Activated T-helper 1 cell treated with anti-CD3 and anti-CD28 coated beads, Interleukin-12 subunit alpha, Interleukin-12 subunit beta, Interleukin-2, Interleukin-4 antibody, amounts not matched to agents 30 ng/mL and 10 ng/mL and 1 ng/mL, durations not matched to agents 14 hours and 24 hours and 36 hours (primary cell): ENCODE measurements at places on chromosomes 11 and 22. TPM values are rescaled to one million over a fixed set of nuclear protein-coding genes. Genes with fewer than 3 reads are reported as not detected.

- no peaks in the 10 kb centered on the region for H3K4me1 ChIP-seq
- no peak for DNase-seq
- H3K36me3 ChIP-seq = no peaks in the 10 kb centered on the region
These were observed 1156.6 kb downstream of the TBC1D22A start for GRCh38 chr22:47919001-47919441.

DNA sequence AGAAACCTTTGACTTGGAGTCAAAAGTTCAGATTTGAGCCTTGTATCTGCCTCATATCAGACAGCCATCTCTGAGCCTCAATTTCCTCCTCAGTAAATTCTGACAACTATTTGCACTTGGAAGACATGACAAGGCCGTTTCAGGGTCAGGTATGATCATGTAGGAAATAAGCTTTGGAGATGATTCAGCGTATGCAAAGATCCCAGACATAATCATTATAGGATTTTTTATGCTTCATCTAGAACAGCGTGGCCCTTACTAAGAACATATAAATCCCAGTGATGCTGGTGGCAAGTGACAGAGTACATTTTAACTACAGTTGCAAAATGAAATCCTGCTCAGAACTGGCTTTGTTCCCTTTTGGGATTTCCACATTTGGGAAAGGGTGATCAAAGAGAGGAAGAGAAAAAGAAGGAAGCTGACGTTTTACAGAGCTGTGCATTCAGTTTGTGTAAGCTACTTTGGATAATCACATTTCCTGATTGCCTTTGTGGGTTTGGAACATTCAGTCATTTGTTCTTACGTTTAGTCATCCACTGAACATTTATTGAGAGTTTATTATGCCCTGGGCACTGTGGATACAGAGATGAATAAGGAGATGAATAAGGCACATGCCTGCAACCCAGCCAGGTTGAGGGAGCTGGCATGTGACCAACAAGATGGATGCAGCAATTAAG lies 81.9 kb upstream of the HEPHL1 start:
- H3K4me3 ChIP-seq = no peak overlapping the region
- no peaks in the 10 kb centered on the region for H3K4me1 ChIP-seq
- peaks cover 2% of the 10 kb centered on the region for H3K27me3 ChIP-seq
- no peak overlapping the region for H3K27ac ChIP-seq

Gene GDPD4
- total RNA-seq = not detected in 2 replicates

Gene ARHGAP20
- not detected in 2 replicates for total RNA-seq

DNA sequence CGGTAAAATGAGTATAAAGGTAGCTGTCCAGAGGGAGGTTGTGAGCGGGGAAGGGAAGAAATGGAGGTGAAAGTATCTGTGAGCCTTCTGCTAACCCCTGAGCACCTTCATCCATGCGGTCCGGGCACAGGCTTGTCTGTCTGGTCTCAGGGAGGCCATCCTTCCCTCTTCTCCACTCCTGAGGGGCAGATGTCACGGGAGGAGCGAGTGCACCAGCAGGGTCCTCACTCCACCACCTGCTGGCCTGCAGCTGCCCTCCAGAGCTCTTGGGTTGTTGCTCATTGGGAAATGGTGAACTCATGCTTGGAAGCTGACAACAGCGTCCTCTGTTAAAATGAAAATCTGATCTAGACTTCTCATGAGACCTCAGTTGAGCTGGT lies 33.8 kb upstream of the WNT11 start:
- H3K36me3 ChIP-seq = no peaks in the 10 kb centered on the region
- H3K27me3 ChIP-seq = peaks cover 34% of the 10 kb centered on the region
- H3K27ac ChIP-seq = no peak overlapping the region
- DNase-seq = no peak

DNA sequence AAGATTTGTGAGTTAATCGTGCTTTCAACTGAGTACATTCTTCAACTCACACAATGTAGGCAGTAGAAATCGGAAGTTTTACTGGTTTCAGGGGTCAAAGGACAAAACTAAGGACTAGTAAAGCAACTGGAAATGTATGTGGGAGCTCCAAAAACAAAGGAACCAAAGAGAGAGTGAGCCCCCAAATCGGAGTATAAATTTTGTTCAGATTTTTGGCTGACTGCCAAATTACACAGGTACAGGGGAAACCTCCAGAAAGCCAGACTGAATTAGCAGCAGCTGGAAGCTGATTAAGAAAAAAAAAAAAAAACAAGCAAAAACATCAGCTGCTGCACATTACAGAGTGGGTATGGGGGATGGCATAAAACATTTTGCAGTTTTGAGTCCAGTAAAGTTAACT lies 75.2 kb upstream of the GNAZ start:
- peaks cover 1% of the 10 kb centered on the region for H3K36me3 ChIP-seq
- H3K4me1 ChIP-seq = no peaks in the 10 kb centered on the region
- no peak for DNase-seq
- no peak overlapping the region for H3K4me3 ChIP-seq
- H3K27ac ChIP-seq = no peak overlapping the region

DNA sequence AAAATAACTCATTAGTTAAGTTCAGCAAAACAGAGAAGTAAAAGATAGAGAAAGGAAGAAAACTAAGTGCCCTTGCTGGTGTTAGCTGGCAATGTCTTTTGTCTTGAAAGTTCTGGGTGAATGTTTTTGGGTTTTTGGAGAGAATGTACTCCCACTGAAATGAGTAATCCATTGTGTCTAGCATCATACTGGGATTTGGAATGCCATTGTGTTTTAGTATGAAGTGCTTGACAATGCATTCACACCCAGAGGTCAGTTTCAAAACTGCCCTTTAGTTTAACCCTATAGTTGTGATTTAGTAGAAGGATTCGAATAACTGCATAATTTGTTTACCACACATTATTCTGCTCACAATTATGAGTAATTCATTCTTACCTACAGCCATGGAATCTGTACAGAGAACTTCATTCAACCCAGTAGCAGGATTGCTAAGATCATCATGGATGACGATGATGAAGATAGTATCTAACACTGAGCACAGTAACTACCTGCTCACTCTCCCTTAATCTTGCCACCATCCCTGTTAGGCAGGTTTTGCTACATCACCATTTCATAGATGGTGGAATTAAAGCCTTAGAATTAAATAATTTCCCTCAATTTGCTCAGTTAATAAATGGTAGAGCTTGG lies 33.9 kb downstream of the MAML2 start:
- no peak for DNase-seq
- H3K4me1 ChIP-seq = peaks cover 39% of the 10 kb centered on the region
- no peaks in the 10 kb centered on the region for H3K27me3 ChIP-seq
- H3K27ac ChIP-seq = no peak overlapping the region
- peaks cover 3% of the 10 kb centered on the region for H3K36me3 ChIP-seq
- no peak overlapping the region for H3K4me3 ChIP-seq

DNA sequence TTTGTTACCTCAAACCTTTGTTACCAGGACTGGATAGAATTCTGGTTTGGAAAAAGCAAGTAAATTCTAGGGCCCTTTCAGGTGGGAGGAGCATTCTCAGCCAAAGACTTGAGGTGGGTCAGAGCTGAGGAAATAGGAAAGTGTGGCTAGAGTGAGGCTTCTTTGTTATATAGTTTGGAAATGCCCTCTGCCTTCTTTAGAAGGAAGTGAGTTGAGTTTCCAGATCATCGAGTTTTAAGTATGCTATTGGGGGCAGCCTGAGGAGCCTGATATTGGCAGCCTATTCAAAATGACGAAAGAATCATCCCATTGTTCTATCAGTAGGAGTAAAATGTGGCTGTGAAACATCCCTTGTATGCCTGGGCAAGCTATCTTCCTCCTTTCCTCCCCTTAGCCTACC lies 134.1 kb downstream of the ARHGAP42 start:
- no peak overlapping the region for H3K27ac ChIP-seq
- H3K4me3 ChIP-seq = no peak overlapping the region
- H3K36me3 ChIP-seq = no peaks in the 10 kb centered on the region
- no peaks in the 10 kb centered on the region for H3K27me3 ChIP-seq

- H3K4me3 ChIP-seq = no peak overlapping the region
- H3K36me3 ChIP-seq = no peaks in the 10 kb centered on the region
- peaks cover 11% of the 10 kb centered on the region for H3K27me3 ChIP-seq
- no peak for DNase-seq
These were observed 21.9 kb downstream of the MMP13 start for GRCh38 chr11:102933627-102934026.

- peaks cover 18% of the 10 kb centered on the region for H3K27me3 ChIP-seq
- H3K4me1 ChIP-seq = peaks cover 4% of the 10 kb centered on the region
- DNase-seq = no peak
- H3K27ac ChIP-seq = no peak overlapping the region
- no peak overlapping the region for H3K4me3 ChIP-seq
These were observed 32.5 kb upstream of the PANX2 start for GRCh38 chr22:50138041-50138440.

Gene FAM181B
- not detected in 2 replicates for total RNA-seq

- no peak overlapping the region for H3K27ac ChIP-seq
- DNase-seq = no peak
- no peaks in the 10 kb centered on the region for H3K36me3 ChIP-seq
- H3K4me3 ChIP-seq = peak overlapping the region; percentile 67
- H3K4me1 ChIP-seq = peaks cover 28% of the 10 kb centered on the region
These were observed 19.7 kb downstream of the MYO7A start for GRCh38 chr11:77147668-77148321.

DNA sequence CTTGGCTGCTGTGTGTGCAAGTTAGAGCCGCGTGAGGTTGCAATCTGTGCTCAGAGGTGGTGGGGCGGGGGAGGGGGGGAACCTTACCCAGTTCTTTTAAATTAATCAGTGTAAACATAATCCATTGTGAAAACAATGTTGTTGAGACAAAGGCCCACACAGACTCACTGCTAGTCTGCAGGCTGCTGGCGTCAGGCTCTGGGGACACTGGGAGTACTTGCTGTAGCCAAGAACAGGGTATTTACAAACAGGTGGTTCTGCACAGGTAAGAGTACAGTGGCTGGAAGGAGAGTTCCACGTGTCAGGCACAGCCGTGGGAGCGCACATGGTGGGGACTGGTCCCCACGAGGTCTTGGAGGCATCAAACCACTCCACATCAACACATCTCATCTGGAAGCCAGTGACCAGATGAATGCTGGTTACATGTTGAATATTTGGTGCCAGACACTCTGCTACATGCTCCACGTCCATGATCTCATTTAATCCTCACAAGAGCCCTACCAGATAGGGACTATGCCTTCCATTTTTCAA lies 27.4 kb downstream of the SCUBE1 start:
- no peak for DNase-seq
- no peaks in the 10 kb centered on the region for H3K4me1 ChIP-seq
- no peak overlapping the region for H3K27ac ChIP-seq
- H3K4me3 ChIP-seq = no peak overlapping the region
- H3K27me3 ChIP-seq = peaks cover 7% of the 10 kb centered on the region

- H3K36me3 ChIP-seq = no peaks in the 10 kb centered on the region
- DNase-seq = no peak
- H3K27me3 ChIP-seq = no peaks in the 10 kb centered on the region
- no peak overlapping the region for H3K4me3 ChIP-seq
- no peaks in the 10 kb centered on the region for H3K4me1 ChIP-seq
These were observed 87.4 kb upstream of the LRRC55 start for GRCh38 chr11:57094181-57094935.

DNA sequence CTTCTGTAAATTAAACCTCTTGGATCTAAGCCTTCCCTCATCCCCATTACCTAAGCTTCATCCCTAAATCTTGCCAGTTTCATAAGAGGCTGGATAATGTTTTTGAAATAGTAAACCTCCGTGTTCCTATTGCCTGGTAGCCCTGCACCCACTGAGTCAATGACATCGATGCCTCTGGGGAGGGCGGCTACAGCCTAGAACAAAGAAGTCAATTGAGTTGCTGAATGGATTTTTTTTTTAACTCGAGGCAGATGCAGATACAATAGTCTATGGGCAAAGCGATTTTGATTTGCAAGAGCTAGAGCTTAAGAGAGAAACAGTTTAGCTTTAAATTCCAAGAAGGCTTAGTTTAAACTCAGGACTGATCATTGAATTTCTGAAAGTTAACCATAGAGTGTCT lies 121.3 kb downstream of the NECTIN1 start:
- H3K4me3 ChIP-seq = no peak overlapping the region
- H3K27ac ChIP-seq = no peak overlapping the region
- DNase-seq = no peak

DNA sequence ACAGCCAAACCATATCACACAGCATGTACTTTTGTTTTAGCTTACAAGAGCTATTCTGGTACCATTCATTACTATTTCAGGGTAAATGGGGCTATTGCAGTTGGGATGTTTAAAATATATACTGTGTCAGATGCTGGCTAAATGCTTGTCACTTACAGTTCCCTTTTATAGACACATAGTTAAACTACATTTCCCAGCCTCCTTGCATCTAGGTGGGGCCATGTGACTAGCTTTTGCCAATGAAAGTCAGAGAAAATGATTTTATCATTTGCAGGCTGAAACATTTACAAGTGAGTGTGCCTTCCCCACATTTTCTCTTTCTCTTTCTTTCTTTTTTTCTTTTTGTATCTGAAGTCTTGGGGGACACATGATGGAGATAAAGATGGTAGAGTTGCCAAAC lies 7.8 kb upstream of the IFTAP start:
- H3K36me3 ChIP-seq = no peaks in the 10 kb centered on the region
- no peak overlapping the region for H3K27ac ChIP-seq
- no peak for DNase-seq
- no peak overlapping the region for H3K4me3 ChIP-seq

DNA sequence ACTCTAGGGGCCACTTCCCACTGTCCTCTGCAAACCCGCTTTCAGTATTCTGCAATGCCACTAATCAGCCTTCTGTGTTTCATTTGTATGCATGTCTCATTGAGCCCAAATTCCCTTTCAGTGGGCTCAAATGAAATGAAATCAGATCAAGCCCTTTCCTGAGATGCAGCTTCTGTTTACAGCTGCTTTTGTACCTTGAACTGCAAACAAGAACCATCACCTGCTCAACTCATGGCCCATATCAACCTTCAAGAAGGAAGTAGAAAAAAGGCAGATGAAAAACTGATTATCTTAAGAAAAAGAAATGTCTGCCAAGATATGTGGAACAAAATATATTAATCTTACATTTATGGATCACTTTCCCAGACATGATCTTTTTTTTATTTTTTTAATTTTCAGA lies 141.1 kb upstream of the ARHGAP42 start:
- no peaks in the 10 kb centered on the region for H3K4me1 ChIP-seq
- H3K27me3 ChIP-seq = no peaks in the 10 kb centered on the region
- H3K36me3 ChIP-seq = no peaks in the 10 kb centered on the region
- no peak overlapping the region for H3K4me3 ChIP-seq

DNA sequence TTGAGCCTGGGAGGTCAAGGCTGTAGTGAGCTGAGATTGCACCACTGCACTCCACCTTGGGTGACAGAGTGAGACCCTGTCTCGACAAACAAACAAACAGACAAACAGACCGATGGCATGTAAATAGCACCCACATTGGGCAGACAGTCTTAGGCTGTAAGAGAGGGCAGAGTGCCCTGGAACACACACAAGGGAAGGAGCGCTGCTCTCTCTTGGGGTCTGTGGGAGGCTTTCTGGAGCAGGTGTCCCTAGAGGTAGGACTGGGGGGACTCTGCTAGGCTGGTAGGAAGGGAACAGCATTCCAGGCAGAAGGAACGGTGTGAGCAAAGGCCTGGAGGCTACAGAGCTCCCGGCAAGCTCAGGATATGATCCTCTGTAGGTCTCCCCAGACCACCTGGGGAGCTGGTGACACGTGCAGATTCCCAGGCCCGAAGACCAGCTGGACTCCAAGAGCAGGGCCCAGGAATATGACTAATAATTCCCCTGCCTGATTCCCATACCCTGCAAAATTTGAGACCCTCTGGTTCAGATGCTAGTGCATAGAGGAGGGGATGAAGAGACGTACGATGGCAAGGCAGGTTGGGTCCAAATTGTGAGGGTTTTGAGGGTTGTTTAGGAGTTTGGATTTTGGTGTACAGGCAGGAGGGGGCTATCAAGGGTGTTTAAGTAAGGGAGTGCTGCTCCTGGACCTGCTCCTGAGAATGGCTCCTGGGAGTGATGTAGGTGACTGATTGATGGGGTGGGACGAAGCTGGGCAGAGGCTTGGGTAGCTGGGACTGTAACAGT lies 11.6 kb downstream of the SMIM38 start:
- H3K27me3 ChIP-seq = peaks cover 2% of the 10 kb centered on the region
- H3K4me1 ChIP-seq = peaks cover 24% of the 10 kb centered on the region
- DNase-seq = no peak
- H3K27ac ChIP-seq = peak overlapping the region; percentile 90
- H3K36me3 ChIP-seq = no peaks in the 10 kb centered on the region
